Activated CD4-positive, alpha-beta T cell treated with anti-CD3 and anti-CD28 coated beads, Interleukin-2, amount 50 U/mL, for 24 hours (primary cell): ENCODE measurements at places on chromosomes 13 and 19.
A peak's percentile ranks its signal among the peaks of the same experiment; 100 is the strongest.

GRCh38 chr13:31385540-31385939 lies 185.8 kb downstream of the B3GLCT start:
- DNase-seq = no peak

DNA sequence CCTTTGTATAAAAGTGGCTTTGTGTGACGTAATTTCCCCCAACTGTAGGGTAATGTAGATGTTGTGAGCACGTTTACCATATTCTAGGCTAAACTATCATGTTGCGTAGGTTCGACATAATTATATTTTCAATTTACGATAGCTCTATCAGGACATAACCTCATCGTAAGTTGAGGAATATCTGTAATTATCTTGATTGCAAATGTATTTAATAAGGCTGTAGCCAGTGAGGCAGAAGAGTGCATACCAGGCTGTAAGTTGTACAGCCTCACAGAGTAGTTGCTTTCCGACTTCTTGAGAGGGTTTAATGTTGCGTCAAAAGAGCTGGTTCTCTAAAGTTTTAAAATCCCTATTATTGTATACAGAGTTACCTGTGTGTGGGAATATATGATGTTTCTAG lies 839.4 kb upstream of the GPC6 start:
- DNase-seq = no peak

GRCh38 chr13:27027086-27027667 lies 144.4 kb downstream of the USP12 start:
- DNase-seq = no peak

DNA sequence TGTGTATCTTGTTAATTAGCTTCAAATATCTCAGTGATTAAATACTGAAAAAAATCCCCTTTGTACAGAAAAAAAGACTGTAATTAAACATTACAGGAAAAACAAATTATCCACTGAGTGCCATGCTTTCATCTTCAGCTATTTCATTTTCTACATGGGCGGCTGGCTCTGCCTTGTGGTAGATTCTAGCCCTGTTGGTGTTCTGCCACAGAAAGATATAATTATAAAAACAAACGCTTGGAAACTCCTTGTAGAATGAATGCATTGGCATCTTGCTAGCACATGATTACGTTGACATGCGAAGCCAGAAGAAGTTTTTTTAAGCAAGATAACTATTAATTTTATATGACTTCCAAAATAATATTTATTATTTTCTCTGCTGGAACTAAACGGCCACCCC lies 496.8 kb downstream of the MYO16 start:
- DNase-seq = no peak

- DNase-seq = peak; percentile 48
Observed at GRCh38 chr19:40464059-40465024, 1.2 kb downstream of the BLVRB start.

DNA sequence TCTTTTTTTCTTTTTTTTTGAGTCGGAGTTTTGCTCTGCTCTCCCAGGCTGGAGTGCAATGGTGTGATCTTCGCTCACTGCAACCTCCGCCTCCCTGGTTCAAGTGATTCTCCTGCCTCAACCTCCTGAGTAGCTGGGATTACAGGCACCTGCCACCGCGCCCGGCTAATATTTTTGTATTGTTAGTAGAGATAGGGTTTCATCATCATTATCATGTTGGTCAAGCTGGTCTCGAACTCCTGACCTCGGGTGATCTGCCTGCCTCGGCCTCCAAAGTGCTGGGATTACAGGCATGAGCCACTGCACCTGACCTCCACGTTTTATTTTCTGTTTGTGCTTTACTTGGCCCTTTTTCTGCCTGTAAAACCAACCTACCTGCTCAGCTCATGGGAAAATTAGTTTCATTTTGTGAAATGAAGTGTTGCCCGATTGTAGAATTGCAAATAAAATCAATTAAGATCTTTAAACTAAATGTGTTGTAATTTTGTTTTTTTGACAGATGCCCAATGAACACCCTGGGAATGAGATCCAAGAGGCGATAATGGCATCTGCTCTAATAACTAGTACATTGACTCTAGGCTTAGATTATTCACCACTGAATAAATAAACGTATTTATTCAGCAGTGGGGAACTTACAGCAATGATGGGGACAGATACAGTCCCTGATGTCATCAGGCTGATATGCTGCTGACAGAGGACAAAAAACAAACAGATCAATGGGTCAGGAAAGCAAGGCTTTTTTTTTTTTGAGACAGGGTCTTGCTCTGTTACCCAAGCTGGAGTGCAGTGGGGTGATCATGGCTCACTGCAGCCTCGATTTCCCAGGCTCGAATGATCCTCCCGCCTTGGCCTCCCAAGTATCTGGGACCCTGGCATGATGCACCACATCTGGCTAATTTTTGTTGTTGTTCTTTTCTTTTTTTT lies 2.2 kb upstream of the RAB11B start:
- DNase-seq = no peak
